Stimulated activated CD8-positive, alpha-beta memory T cell treated with anti-CD3 and anti-CD28 coated beads, Interleukin-4, amount 100 ng/mL, for 4 hours (primary cell): ENCODE measurements at places on chromosomes 16 and 17.

DNA sequence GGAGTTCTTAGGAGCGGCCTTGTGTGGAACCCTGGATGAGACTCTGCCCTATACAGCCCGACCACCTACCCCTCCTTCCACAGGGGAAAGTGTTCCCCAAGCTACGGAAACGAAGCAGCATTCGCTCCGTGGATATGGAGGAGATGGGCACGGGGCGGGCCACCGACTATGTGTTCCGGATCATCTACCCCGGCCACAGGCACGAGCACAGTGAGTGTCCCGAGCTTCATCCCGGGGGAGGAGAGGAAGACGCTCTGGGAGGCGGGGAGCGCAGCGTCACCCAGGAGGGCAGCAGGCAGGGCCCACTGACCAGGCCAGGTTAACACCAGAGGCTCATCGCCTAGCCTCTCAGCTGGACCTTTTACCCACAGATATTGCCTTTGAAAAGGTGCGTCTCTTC, 27.8 kb downstream of the SGSM2 start:
- no peak for DNase-seq

DNA sequence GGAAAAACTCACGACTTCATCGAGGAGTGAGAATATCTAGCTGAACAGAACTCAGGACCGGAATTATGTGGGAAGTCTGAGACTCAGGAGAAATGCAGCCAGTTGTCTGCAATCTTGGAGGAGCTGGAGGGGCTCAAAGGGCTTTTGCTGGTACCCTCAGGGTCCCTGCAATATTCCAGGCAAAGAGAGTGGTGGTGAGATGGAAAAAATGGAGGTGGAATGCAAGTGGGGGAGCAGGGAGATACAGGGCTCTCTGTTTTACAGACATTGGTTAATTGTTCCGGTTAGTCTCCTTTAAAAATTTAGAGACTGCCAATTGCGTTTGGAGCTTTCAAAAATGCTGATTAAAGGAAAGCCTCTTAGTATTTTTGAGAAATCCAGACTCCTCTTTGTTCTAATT, 18.2 kb upstream of the HP start:
- DNase-seq, result no peak

GRCh38 chr17:44069974-44070454, 521 bp upstream of the G6PC3 start:
- DNase-seq, result no peak

DNA sequence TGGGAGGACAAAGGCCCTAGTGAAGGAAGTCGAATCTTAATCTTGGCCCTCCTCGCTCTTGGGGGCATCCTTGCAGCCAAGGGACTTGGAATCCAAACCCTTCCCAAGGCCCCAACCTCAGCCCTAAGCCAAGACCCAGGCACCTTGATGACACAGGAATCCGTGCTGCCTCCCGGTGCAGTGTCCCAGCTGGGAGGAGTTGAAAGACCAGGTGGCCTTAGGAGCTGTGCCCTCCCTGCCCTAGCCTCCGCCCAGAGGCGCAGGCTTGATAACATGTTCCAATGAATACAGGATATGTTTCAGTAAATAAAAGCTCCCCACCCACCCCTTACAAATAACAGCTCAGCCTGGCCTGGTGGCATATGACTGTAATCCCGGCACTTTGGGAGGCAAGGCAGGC, at the start of gene CHST5:
CHST5 (minus strand) TSS at position 208 of the 400 bp plus-strand sequence. CDS start 5,724 bp downstream, outside the sequence.
- no peak for DNase-seq

GRCh38 chr17:17304521-17304985, 1.4 kb downstream of the NT5M start:
- no peak for DNase-seq

DNA sequence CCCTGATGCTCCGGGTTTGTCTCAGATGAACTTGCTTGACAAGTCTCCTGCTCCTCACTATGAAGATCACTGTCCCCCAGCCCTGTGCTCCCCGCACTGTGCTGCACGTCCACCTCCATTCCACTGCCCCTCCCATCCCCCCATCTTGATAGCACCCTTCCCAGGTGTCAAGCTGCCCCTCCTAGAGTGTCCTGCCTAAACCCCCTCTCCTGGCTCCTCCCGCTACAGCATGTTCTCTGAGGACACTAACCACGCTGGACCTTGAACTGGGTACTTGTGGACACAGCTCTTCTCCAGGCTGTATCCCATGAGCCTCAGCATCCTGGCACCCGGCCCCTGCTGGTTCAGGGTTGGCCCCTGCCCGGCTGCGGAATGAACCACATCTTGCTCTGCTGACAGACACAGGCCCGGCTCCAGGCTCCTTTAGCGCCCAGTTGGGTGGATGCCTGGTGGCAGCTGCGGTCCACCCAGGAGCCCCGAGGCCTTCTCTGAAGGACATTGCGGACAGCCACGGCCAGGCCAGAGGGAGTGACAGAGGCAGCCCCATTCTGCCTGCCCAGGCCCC, 18.5 kb downstream of the DEXI start:
- no peak for DNase-seq

DNA sequence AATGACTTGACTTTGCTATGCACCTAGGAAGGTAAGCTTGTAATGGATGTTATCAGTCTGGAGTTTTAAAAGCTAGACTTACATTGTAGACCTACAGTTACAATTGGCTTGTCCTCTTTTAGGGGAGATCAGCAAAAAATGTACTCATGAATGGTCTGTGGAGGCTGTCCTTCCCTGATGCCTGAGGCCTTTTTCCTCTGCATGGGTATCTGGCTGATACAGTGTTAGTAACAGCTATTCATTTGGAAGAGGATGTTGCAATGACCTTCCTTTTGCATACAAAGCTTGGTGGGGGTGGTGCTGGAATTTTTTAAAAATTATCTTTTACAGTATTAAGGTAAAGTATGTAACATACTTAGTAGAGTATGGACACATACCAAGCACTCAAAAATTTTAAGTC, 525.5 kb downstream of the KIF2B start:
- DNase-seq, result no peak
